ENCODE measurements at places on chromosomes 1 and 21.

DNA sequence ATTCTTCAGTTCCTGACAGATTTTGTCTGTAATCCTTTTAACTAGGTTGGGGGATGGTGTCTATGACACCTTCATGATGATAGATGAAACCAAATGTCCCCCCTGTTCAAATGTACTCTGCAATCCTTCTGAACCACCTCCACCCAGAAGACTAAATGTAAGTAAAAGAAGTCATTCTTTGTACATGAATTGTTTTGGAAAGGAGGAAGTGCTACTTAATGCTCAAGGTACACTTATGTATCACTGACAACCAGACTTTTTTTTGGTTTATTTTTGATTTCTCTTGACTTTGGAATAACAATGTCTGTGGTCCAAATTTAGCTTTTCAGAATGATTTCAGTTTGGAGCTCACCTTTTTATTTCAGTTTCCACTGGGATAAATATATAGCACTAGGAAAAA is 2.3 kb downstream of the DYRK3 start:
- DNase-seq = no peak

GRCh38 chr1:14600405-14601112 is 2.1 kb downstream of the KAZN start:
- DNase-seq = no peak

GRCh38 chr1:155012026-155012546 is 9.5 kb downstream of the ZBTB7B start:
- DNase-seq = peak; percentile 94

- no peak for DNase-seq
Observed at GRCh38 chr1:37347104-37347649, 127.2 kb upstream of the ZC3H12A start.

- no peak for DNase-seq
Observed at GRCh38 chr1:55713516-55713915, 498.4 kb upstream of the USP24 start.

- no peak for DNase-seq
Observed at GRCh38 chr1:246761396-246761795, 37.2 kb downstream of the SCCPDH start.

DNA sequence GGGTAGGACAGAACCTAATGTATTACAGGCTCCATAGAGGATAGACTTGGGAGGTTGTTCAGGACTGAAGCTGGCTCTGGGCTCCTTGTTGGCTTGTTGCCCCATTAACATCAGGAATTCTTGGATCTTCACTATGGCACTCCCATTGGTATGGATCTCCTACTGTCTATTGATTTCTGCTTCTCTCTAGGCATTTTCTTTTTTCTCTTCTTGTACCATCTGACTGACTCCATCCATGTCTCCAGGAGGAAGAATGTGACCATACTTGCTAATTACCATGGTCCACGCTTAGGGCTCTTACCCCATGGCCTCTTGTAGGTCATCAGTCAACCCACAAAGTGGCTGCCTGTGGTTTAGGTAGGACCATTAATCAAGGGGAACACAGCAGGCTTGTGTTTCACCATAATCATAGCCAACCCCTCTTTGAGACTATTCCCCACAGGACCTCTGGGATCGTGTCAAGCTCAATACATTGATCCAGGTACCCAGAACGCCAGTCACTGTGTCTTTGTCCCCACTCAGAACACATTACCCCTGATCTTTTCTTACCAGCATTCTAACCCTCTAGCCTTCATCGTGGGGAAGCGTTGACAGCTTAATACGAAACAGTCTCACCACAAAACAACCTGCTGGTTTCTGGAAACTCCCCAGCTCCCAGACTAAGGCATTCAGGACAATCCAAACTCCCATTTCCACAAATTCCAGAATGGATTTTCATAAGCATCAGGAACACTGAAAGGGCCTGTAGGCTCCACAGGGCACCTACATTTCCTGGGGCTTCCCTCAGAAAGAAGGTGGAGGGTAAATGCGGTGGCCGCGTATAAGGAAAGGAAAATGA is 97.1 kb downstream of the ETS2 start:
- DNase-seq = no peak

DNA sequence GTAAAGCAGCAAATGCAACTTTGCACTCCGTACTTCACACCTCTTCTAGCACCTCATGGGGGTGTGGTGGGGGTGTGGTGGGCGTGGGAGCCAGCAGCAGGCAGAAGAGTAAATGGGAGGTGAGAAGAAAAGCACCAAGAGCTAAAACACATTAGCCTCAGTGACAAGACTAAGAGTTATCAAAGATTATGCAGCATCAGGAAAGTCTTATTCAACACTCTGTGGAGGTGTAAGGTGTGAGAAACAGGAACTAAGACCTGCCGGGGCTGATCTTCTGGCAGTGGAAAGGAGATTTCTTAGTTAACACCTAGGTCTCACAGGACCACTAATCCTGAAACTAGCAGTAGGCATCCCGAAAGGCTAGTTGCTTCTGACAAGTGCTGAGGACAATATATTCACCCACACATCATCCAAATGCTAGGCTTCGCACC is 9.9 kb downstream of the TGFBR3 start:
- DNase-seq = no peak

GRCh38 chr1:18949686-18950400 is 6.6 kb downstream of the IFFO2 start:
- DNase-seq = no peak

DNA sequence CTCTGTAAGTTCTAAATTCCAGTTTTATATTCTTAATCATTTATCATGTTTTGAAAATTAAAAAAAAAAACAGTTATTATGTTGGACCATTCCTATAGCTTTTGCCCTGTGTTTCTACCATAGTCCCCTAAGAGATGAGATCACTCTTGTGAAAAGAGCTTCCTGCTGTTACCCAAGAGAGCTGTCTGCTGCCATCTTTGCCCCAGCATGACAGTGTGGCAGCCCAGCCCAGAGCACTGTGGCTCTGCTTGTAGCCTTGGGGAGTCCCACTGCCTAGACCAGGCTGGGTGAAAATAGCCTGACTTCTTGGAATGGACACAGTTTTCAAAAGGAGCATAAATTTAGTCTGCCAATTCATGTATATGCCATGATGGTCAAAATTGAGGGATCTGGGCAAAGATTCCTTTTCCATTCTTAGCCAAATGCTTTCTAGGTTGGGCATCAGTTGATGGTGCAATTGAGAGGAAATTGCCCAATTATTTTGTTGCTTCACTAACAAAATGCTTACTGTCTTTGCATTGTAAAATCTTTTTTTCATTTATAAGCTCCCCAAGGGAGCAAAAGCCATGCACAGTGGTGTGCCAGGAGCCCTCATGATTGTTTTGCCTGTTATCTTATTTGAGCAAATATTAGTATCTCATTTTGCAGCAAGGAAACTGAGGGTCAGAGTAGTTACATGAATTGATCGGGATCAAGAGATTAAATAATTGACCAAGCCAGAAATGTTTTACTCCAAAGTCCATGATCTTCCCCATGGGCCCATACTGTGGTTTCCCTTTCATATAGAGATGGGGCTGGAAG is 72.8 kb downstream of the ETS2 start:
- no peak for DNase-seq

GRCh38 chr1:35773711-35774110 is 3.9 kb upstream of the CLSPN start:
- DNase-seq = no peak

GRCh38 chr1:118928739-118929554 is 59.2 kb downstream of the TBX15 start:
- DNase-seq = no peak

DNA sequence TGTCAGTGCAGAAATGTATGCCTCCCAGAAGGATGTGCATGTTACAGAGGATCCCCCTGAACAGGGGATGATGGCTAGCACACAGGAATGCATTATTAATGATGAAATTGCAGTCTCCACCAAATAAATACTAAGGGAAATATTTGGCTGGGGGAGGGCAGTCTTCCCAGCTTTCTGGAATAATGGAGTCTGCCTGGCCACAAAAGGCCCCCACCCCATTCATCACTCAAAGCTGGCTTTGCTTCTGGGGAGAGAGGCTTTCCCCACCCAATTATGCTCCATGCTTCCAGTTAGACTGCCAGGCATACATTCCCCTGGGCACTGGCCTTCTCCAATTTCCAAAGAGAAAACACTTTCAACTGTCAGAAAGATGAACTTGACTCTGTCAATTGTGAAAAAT is 302.7 kb downstream of the SIPA1L2 start:
- DNase-seq = peak; percentile 69

DNA sequence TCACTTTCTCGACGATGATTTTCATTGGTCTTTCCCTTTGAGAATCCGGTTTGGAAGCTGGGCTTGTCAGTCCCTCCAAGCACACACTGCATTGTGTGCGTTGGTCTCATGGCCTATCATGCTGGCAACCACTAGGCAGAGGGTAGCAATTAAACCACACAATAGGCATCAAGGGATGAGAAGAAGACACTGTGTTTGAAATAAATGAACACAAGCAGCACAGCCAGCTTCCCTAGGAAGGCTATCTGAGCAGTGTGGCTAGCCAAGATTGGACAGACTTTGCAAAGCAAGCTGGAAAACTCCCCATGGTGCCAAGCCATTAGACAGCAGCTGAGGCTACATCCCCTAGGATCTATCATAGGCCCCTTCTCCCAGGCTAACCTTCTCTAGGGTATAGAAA is 288.7 kb downstream of the NUF2 start:
- DNase-seq = no peak

DNA sequence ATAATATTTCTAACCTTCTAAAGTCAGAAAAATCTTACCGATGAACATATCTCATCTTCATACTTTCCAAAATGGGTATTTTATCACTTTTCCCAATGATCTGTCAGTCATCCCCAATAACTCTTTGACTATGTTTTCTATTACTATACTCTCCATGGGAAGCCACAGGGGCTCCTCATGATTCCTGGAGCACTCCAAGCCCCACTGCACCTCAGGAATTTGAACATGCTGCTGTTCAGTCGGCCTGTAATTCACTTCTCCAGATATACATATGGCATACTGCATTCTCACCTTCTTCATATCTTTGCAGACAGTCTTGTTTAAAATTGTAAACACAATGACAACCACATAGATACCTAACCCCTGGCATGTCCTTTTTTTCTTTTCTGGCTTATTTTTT is 333.0 kb downstream of the BRINP3 start:
- no peak for DNase-seq

DNA sequence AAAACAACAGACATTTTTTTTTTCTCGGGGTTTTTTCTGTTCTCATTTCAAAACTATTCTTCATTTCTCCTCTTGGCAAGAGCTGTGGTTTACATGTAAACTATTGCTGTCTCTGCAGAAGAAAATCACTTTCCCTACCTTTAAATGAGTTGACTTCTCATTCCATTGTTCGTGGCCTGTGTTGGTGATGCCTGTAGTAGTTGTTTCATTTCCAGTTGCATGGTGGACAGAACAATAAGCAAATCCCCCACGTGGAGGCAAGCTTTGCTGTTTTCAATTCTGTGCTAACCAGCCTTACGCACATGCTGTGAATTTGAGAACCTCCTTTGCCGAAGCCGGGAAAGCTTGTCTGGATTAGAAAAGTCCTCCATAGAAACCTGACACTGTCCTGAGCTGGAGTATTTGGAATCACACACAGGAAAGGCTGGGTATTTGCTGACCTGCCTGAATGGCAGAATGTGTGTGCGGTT is 26.2 kb upstream of the MAP3K7CL start:
- DNase-seq = no peak

DNA sequence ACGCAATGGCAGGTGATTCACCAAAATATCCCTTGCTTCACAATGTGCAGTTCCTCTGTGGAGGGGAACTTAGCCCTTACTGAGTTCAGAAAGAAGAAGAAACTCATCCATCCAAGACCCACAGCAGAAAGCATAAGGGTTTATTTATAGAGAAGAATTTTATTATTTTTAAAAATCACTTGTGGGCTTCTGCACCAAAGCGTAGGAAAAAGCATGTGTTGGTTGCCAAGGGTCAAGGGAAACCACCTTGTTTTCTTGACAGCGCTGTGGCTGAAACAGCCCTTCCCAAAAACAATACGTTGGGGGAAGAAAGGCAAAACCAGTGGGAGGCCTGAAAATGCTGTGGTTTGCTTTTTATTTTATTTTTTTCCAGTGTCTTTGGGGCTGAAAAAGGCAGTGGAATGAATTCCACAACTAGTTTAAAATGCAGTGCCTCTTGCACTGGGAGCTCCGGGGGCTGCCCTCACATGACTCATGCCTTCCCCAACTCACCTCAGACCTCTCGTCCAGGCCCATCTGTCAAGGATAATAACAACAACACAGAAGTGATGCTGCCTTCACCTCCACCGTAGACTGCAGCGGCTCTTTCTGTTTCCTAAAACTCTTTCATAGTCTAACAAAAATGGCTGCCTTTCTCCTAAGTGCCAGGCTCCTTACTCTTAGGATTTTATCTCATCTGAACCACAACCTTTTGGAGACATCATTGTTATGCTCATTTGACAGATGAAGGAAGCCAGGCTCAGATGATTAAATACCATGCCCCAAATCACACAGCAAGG is 224.2 kb upstream of the JUN start:
- no peak for DNase-seq

GRCh38 chr1:2416403-2416802 is 4.0 kb upstream of the PEX10 start:
- no peak for DNase-seq

DNA sequence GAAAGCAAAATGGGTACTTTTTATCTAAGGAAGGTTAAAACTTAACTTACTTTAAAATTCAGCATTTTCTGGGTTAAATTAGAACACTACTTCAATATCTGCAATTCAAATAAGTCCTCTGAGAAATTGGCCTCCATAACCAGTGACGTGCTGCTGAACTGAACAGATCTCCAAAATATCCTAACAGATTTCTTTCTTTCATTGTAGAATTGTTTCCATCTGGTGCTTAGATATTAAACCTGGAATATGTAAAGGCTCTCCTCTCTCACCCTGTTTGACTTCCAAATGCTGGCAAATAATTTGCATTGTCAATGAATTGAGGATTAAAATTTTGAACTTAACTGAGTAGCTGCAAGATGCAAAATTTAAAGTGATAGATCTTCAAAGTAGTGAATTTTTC is 316.9 kb upstream of the CXADR start:
- no peak for DNase-seq

GRCh38 chr21:31298618-31299269 is 45.3 kb downstream of the TIAM1 start:
- no peak for DNase-seq

DNA sequence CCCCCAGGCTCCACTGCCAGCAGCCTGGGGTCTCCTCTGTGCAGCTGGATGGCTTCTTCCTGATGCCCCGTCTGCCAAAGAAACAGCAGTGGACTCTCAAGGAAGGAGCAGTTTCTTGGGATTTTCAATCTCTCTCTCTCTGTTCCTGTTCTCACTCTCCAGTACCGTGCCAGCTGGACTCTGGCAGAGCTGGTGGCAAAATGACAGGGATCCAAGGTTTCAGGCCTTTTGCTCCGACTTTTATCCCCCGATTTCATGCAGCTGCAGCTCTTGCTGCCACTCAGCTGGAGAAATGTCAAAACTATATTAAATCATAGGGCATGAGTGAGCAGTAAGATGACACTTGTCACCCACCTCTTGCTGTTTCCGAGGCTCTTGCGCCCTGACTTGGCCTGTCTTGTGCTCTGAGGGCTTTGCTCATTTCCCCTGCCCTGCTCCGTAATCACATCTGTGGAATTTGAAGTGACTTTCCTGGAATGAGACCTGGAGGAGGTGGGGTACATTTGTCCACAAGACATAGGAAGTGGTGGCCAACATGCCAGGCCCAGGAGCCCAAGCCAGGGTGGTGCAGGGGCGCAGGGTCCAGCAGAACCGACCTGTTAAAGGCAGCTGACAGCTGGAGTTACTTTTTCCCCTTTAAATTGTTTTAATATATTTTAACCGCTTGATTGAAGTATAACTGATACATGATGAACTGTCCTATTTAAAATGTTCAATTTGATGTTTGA is 576.2 kb downstream of the PTPRU start:
- no peak for DNase-seq

Data from NCI-H2171 treated with DMSO at 0.1 percent for 48 hours (cell line).